Midbrain (tissue), 1 donor: ENCODE measurements at places on chromosomes 5 and 9.
A peak's percentile ranks its signal among the peaks of the same experiment; 100 is the strongest.

DNA sequence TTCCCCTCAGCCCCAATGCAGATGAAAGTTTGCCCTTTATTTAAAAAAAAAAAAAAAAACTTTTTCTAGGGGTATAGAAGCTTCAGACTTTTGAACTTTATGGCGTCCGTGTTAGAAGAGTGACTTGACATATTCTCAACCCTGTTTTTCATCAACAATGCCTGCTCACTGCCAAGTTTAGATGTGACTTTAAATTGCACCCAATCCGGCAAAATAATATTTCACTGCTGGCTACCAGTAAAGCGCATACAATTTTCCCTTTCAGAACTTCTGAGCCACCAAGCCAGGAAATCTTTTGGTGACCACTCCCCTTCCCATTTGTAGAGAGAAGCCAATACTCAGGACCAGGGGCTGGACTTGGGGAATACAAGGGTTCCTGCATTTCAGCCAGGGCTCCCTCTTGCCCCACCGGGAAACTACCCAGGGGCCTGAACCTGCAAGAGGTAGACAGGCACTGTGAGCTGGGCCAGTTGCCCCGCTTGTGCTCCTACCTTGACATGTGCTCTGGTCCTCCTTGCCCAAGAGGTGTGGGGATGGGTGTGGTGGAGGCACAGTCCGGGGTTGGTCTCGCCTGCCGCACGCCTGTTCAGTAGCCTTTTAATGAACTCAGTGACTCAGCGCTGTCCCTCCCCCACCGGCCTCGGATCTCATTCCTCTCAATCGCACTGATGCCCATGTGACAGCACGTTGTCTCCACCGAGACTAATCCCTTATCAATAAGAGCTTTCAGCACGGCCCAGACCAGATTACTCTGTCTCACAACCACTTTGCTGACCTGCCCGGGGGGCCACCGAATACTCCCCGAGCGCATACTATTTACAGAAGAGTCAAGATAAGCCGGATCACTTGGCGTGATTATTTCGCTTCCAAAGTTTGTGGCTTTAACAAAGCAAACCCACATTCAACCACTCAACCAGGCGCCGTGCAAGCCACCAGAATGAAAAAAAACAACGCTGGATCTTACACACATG is 226.4 kb downstream of the DCP2 start:
- peak; percentile 29 for DNase-seq

GRCh38 chr5:142883438-142883837 is 113.3 kb downstream of the ARHGAP26 start:
- no peak for DNase-seq

DNA sequence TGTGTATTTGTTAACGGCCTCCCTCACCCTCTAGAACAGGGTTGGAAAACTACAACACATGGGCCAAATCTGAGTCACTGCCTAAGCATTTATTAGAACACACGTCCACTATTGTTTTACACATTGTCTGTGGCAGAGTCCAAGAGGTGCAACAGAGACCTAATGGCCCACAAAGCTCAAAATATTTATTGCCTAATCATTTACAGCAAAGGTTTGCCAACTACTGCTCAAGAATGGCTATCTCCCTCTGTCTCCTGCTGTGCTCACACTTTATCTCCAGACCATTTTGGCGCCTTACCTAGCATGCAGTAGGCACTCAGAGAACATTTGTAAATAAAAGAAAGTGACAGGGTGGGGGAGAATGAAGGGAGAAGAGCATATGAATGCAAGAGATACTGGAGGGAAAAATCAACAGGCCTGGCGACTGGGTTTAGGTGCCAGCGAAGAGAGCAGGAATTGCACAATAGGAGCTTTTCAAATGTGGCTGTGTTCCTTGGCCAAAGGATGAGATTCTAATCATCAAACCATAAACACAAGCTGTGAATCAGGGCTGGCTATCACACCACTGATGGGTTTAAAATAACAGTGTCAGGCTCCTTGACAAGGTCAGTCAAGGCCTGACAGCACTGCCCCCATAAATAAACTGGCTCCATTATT is 80.3 kb downstream of the EPB41L4A start:
- peak; percentile 1 for DNase-seq

DNA sequence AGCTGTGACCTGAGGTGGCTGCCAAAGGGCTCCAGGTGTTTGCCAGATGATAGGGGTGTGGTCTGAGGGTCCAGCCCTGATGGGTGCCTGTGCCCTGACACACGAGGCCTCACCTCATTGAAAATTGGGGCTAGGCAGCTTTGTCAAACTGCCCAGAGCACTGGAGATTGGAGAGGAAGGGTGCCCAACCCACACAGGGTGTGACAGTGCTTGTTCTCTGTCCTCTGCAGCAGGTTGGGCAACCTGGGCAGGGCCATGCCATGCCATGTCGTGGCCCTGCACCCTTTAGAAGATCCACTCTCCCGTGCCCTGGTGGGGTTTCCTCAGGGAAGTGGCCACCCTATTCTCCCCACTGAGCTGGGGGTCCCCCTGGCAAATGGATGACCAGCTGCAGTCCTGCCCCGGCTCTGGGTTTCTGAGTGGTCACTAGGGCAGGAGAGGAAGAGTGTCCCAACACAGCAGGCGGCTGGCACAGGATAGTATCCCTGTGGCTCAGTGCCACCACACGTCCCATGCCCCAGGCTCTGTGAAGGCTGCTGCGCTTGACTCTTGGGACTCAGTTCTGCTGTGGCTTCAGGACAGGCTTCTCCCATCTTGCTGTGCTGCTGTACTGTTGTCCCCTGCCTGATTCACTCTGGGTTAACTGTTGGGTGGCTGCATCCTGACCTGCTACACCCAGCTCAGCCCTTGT is 100.8 kb upstream of the PITX1 start:
- DNase-seq: no peak

- no peak for DNase-seq
These were observed 104.1 kb downstream of the AP3B1 start for GRCh38 chr5:78190402-78190801.

DNA sequence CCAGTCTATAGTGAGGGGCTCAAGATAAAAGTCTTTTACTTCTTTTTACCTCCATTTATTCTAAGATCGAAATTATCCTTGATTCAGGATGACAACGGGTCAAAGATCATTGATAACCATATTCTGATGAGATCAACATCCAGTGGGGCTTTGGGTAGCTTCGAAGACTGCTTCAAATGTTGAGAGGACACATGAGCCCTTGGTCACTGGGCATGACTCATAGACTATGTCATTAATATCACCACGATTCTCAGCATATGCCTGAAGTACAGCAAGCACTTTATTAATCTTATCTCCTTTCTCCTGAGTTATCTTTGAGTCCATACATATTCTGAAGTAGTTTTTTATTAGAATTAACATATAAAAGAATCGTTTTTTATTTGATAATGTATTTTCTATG is 117.1 kb upstream of the DAB2 start:
- DNase-seq: no peak

DNA sequence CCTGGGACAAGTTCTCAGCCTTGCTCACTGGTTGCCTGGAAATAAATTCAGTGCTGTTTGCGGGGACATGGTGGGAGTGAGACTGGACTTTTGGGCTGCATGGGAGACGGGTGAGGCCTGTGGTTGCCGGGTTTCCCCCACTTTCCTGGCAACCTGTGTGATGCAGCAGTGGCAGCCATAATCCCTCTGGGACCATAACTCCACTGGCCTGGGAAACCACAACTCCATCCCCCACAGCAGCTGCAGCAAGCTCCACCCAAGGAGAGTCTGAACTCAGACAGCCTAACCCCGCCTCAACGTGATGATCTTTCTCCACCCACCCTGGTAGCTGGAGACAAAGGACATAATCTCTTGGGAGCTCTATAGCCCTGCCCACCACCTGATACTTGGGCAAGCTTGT is 349.9 kb downstream of the PIK3R1 start:
- no peak for DNase-seq

DNA sequence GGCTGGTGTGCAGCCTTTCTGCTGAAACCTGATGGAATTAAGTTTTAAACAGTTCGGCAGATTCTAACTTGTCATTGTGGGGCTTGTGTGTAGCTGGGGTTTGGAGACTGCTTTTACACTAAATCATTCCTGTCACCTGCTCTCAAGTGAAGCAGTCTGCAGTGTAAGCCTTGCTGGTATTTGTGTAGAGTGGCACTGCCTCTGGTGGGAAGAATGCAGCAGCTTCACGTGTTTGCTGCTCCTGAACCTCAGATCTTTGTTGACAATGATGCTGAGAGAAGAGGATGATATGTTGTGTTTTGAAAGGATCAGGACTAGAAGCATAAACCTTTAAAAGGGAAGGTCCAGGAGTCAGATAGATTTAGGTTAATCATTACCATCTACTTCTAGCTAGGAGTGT is 88.1 kb downstream of the KDM4C start:
- no peak for DNase-seq

GRCh38 chr9:114524247-114524681 is 19.0 kb upstream of the WHRN start:
- no peak for DNase-seq

DNA sequence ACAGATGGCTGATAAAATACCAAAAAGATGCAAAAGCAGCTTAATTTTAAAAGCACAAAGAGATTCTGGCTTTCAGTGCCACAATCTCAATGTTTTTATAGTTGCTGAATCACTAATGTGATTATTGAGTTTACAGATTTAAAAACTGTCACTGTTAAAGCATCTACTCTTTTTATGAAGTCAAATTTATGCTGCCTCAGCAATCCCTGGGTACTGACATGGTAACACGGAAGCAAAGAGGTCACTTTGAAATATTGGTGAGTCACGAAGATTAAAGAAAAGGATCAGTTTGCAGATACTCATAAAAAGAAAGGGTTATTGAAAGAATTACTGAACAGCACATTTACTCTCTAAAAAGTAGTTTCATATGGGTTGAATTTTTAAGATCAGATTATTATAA is 39.7 kb upstream of the HMGCS1 start:
- no peak for DNase-seq

DNA sequence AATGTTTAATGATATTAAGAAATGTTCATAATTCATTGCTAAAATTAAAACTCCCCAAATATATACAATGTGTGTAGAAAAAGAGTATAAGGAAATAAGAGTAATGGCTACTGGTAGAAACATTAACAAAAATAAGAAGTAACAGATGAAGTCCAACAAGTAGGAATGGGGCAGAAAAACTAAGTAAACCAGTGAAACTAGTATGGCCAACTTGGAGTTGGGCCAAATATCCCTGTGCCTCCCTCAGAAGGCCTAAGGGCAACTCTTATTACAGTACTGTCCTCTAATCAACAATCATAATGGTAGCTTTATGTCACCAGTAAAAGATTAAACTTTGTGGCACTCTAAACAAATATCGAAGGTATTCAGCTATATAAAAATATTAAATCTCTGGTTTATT is 93.5 kb downstream of the SSBP2 start:
- DNase-seq: no peak

GRCh38 chr5:132010989-132011621 is 353 bp downstream of the ACSL6 start:
- no peak for DNase-seq
